ENCODE measurements at places on chromosomes 12 and 14. TPM values are rescaled to one million over a fixed set of nuclear protein-coding genes. Genes with fewer than 3 reads are reported as not detected.

- no peak for DNase-seq
These were observed 4.9 kb upstream of the MTA1 start for GRCh38 chr14:105414456-105415371.

DNA sequence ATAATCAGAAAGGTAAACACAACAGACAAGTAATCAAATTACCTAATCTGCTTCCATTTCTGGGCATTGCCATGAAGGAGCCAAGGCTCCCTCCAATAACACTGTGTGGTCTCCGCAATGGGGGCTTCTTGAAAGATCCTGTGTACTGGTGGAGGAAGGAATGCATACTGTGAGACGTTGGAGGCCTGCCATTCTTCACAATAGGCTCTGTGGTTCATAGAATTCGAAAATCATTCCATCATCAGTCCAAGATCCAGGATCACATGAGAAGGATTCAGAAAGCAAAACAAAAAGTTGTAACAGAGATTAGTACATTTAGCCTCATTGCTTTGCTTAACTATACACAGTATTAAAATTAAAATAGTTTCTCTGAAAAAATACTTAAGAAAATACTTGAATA lies 76.3 kb downstream of the CDK17 start:
- no peak for DNase-seq

DNA sequence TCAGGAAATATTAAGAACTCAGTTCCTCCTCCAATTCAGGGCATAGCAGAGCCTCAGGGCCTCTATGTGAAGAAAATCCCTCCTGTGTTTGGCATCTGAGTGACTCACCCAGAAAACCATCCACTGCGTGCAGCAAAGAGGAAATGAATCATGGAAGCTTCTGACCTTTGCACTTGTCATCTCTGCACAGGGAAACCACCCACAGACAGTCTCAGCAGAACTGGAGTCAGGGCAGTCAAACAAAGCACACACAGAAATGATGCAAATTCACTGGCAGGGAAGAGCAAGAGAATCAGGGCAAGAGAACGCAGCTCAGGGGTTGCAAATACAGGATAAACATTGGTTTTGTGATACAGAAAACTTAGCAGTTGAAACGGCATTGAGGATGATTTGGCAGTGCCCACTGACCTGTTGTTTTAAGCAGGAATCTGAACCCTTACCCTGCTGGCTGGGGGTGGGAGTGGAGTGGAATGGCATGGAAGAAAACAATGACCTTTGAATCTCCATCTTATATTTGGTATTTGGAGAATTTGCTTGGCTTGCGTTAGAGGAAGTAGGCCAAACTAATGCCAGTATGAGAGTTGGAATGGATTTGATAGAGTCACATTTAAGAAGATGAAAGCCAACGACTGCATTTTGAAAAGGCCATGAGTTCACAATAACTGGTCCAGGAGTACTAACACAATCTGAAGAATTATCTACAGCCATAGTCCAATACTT lies 53.5 kb downstream of the PHLDA1 start:
- DNase-seq, result peak; percentile 98

- DNase-seq, result no peak
These were observed 6.1 kb upstream of the CDCA4 start for GRCh38 chr14:105026802-105027563.

GRCh38 chr14:95774265-95775160 lies 60.6 kb upstream of the TCL1A start:
- DNase-seq, result peak; percentile 58

- peak; percentile 57 for DNase-seq
These were observed 14.5 kb upstream of the CLEC4A start for GRCh38 chr12:8108808-8109398.

- DNase-seq, result no peak
These were observed 12.4 kb upstream of the WSCD2 start for GRCh38 chr12:108116699-108117098.

DNA sequence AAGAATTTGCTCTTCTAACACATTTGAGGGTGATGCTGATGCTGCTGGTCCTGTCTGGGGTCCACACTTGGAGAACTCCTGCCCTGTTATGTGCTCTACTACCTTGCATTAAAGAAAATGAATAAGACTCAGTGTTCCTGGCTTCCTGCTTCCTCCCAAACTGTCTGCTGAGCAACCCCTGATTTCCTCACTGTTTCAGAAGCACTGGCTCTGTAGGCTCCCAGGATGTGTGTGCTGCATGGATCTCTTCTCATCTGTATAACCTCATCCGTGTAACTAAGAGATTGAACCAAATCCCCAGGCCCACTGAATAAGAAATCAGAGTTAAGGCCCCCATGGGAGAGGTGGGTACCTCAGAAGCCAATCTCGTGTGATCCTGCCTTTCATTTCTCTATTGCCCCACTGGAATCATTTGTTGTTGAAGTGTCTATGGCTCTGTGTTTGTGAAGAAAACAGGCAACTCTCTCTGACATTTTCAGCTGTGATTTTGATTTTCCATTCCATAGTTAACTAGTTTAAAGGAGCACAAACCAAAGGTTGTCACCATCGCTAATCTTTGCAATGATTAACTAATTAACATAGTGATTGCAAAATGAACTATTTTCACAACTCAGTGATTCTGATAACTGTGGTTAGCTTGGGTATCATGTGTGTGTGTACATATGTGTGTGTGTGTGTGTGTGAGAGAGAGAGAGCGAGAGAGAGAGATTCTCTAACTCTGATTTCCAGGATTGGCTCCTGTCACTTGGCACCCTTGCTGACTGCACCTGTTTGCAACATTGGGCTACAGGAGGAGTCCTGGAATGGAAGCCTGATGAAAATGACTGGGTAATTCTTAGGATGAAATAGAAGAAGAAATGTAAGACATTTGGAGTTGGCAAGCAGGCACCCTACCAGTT lies 196.2 kb downstream of the SLC38A4 start:
- DNase-seq, result no peak

DNA sequence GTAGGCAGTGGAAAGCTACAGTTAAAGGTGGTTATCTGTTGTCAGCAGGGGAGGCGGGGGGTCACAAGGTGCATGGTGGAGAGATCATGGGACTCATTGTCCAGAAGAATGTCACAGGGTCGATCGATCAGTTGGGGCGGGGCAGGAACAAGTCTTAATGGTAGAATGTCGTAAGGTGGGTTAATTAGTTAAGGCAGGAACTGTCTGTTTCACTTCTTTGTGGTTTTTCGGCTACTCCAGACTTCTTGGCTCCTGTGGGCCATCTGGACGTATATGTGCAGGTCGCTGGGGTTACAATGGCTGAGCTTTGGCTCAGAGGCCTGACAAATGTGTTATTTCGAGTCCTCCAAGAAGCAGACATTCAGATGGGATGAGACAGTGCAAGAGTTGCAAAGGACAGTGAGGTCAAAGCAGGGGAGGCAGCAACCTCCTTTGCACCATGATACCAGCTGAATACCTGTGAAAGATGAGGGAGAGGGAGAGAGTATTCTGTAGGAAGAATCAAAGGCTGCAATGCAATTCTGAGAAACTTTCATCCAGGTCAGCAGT lies 246.9 kb upstream of the TMEM132C start:
- no peak for DNase-seq

- no peak for DNase-seq
These were observed 16.9 kb downstream of the PPP1R36 start for GRCh38 chr14:64566651-64567122.

- no peak for DNase-seq
These were observed 167.9 kb downstream of the FOXN3 start for GRCh38 chr14:89249065-89249695.

GRCh38 chr12:2052826-2053678 lies at the start of gene CACNA1C:
CACNA1C (plus strand) TSS chr12:2052987; CDS start chr12:2053563, 576 bp downstream.
- DNase-seq, result no peak

DNA sequence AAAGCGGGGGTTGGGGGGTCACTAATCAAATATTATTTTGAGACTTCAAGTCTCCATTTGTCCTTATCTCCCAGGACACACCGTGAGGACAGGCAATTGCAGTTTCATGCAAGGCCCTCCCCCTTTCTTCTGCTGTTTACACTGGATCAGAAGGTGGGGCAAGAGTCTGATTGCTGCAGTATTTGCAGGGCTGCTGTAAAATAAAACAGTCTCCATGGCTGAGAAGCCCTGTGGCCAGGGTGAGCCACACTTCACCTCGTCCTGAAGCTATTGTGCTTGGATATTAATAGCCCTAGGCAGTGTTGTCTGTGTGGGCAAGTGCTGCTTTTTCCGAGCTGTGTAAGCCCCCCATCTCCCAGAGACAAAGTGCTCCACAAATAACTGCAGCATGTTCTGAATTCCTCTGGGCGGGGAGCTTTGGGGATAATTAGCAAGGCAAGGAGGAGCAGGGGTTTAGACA lies 187.4 kb upstream of the NTF3 start:
- no peak for DNase-seq

- no peak for DNase-seq
These were observed 29.8 kb downstream of the LRRK2 start for GRCh38 chr12:40254455-40255085.

DNA sequence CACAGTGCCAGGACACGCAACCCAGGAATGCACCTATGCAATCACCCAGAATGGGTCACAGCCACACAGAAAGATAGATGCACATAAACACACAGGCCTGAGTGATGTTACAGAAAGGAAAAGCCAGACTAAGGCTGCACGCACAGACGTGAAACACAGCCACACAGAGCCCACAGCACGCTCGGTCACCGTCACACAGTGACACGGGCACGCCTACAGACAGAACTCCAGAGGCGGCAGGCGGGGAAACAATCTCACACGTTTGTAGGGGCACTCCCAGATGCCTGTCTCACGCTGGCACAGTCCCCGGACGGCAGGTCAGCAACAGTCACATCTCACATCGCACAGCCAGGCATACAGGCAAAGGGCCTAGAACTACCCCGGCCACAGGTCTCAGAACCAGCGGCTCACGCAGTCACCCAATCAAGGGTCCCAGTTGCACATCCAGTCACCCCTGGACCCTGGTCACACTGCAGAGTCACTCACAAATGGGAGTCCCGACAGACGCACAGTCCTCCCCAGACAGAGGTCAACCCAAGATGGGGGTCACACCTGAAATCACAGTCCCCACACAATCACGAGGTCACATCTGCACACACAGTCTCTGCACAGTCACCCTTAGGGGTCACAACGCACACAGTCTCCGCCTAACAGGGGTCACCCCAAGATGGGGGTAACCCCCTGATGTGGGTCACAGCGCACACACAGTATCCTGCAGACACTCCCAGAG lies 790 bp downstream of the SSH1 start:
- no peak for DNase-seq

The VASH1 gene
- 5.2 TPM for total RNA-seq

The PAX9 gene
- total RNA-seq, result 0.82 TPM

The AHSA1 gene
- total RNA-seq, result 142 TPM

The LAG3 gene
- total RNA-seq, result 2.7 TPM

The WDHD1 gene
- total RNA-seq, result 21.7 TPM

The FAIM2 gene
- 0.49 TPM for total RNA-seq

The KRT6C gene
- total RNA-seq, result not detected

The NKX2-1 gene
- total RNA-seq, result 0.13 TPM

The AP4S1 gene
- 3.3 TPM for total RNA-seq

The MTHFD1 gene
- total RNA-seq, result 141 TPM

The SLC8A3 gene
- total RNA-seq, result not detected

The AKAP6 gene
- 0.82 TPM for total RNA-seq

The REC8 gene
- 9.8 TPM for total RNA-seq

The SARNP gene
- 69.3 TPM for total RNA-seq

The GARIN6 gene
- total RNA-seq, result not detected

The SLC25A47 gene
- total RNA-seq, result not detected

The BDKRB1 gene
- total RNA-seq, result not detected
